ENCODE measurements at places on chromosomes 13 and 19.
A peak's percentile ranks its signal among the peaks of the same experiment; 100 is the strongest.

DNA sequence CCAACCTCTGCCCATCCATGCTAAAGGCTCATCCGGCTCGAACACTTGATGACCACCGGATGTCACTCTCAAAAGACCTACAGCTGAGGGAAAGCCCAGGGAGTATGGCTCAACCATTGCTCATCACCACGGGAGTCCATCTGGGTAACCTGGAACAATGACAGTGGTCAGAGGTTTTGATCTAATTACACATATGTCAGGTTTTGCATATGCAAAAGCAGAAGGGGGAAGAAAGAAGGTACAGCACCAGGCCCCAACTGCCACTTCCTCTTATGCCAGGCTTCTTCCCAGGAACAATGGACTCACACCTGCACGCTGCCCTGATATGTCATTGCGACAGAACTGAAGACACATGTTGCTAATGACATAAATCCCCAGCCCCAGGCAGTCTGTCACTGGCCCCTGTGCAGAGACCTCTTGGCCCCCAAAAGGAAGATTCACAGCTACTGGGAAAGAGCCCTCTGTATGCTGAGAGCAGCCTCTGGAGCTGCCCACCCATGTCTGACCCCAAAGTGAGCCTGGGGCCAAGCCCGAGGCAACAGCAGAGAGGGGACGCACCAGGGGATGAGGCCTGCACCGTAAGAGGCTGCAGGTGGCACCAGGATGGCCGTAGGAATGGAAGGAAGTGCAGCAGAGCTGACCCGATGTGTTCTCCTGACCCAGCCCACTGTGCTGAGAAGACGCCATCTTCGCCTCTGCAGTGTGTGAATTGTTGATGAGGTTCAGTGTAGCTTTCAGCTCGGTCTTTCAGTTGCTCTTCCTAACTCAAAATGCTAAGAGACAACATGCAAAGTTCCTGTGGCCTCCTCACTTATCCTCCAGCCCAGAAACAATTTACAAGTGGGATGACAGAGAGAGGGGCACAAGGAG lies 26.3 kb downstream of the EPS15L1 start:
- peak; percentile 36 for DNase-seq

GRCh38 chr19:17296273-17296672 lies 7.0 kb downstream of the ABHD8 start:
- peak; percentile 66 for DNase-seq

DNA sequence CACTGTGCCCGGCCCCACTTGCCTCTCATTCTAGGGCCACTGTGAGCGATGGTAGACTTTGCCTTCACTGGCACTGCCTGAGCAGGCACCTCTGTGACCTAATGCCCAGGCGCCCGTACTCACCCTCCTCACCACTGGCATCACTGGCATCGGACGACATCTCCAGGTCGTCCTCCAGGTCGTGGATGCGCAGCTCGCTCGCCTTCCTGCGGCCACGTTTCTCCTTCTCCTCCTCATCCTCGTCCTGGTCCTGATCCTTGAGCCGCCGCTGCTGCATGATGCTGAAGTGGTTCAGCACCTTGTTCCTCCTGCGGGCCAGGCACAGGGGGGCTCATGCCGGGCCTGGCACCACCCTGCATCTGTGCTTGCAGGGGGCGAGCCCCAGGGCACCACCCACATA lies 7.5 kb upstream of the PSPN start:
- DNase-seq: no peak

DNA sequence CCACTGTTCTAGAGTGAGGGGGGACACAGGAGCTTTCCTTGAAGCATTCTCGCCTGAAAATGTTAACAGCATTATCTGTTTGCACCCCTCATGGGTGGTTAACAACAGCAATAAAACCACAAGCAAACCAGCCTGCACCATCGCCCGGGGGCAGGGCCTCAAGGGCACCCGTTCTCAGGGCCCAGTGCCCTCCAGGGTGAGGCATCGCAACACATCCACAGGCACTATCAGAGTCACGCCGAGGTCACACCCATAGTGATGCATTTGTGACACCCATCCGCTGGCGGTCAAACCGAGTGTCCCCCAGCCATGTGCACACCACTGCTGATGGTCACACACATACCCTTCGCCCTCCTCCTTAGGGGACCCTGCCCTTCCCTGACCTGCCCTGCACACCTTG lies 4.6 kb downstream of the FUT5 start:
- no peak for DNase-seq

GRCh38 chr19:5147978-5148793 lies 179.3 kb downstream of the KDM4B start:
- no peak for DNase-seq

- no peak for DNase-seq
These were observed 51.3 kb downstream of the CDADC1 start for GRCh38 chr13:49298903-49299605.

- no peak for DNase-seq
These were observed 290.2 kb downstream of the ZNF536 start for GRCh38 chr19:30662211-30662861.

- DNase-seq: peak; percentile 14
These were observed 380.8 kb downstream of the LMO7 start for GRCh38 chr13:76016799-76017400.

- DNase-seq: no peak
These were observed 953 bp downstream of the KCNN4 start for GRCh38 chr19:43779820-43780219.

GRCh38 chr19:33301144-33301899 lies 1.0 kb downstream of the CEBPA start:
- no peak for DNase-seq

- DNase-seq: no peak
These were observed 5.5 kb upstream of the WTIP start for GRCh38 chr19:34475975-34476594.

- no peak for DNase-seq
These were observed 11.7 kb downstream of the RFX2 start for GRCh38 chr19:6098574-6098973.

DNA sequence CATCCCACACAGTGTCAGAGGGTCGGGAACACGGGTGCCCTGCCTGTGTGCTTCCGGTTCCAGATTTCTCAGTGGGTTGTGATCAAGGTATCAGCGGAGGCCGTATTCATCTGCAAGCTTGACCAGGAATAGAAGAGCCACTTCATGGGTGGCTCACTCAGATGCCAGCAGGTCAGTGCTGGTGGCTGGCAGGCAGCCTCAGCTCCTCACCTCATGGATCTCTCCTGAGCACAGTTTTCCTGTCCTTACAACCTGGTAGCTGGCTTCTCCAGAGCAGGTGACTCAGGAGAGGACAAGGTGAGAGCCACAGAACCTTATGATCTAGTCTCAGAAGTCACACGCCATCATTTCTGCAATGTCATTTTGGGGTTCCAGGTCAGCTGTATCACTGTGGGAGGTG lies 44.8 kb upstream of the SPATA13 start:
- no peak for DNase-seq

DNA sequence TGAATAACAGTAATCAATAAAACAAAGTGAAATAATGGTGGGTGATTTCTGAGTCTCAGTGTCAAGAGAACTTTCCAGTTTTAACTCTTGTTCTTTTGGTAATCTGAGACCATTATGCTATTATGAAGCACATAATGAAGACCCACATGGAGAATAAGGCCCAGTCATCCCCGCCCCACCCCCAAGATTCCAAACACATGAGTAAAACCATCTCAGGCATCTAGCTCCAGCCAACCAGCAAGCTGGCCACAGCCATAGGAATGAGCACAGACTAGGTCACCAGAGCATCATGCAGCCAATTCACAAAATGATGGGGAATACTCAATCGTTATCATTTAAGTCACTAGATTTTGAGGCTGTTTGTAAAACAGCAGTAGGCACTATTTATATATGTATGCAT lies 1769.0 kb upstream of the PCDH20 start:
- no peak for DNase-seq

DNA sequence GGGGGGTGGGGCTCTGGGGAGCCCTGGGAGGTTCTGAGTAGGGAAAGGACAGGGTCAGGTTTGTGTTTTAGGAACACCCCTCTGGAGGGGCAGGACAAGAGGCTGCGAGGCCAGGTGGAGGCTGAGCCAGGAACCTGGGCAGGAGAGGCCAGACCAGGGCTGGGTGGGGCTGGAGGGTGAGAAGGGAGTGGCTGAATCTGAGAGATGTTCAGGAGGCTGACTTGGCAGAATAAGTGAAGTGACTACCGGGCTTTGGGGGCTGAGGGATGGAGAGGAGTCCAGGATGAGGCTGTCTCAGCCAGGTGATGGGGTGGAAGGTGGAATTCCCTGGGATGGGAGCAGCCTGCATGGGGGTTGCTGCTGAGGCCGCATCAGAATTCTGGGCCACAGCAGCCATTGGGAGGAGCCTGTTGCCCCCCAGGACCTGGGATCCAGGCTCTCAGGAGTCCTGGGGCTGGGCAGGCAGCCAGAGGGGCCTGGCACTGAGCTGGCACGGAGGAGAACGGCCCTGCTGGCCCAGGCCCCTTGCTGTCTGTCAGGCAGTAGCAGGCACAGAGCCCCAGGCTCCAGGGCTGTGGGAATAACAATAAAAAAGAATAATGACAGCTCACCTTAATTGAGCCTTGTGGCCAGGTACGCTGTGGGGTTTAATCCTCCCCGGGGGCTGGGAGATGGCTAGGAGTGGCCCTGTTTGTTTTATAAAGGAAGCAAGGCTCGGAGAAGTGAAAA lies 3.3 kb downstream of the PPP5C start:
- DNase-seq: no peak

DNA sequence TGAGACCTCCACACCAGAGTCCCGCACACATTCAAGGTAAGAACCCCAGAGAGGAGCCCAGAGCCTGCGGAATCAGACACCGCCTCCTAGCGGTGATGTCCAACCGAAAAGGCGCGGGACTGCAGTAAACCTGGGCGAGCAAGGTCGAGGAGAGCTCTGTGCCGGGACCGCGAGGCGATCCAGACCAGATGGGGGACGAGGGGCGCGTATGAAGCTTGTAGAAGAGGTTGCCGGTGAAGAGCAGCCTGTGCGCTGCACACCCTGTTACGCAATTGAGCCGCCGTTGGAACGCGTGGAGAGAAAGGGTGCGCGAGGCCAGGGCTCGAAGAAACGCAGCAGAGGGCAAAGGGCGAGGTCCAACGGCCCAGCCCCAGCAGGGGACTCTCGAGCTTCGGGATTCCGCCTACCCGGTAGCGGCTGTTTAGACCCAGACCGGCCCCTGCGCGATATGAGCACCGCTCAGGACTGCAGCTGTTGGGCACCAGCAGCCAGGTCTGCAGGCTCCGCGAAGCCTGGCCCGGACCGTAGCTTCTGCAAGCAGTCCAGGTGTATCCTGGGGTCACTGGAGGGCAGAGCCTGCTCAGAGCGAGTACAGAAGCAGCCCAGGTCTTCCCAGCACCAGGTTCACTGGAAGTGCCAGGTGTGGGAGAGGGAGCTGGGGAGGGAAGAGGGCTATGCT lies 65.9 kb upstream of the ZNF599 start:
- peak; percentile 21 for DNase-seq

DNA sequence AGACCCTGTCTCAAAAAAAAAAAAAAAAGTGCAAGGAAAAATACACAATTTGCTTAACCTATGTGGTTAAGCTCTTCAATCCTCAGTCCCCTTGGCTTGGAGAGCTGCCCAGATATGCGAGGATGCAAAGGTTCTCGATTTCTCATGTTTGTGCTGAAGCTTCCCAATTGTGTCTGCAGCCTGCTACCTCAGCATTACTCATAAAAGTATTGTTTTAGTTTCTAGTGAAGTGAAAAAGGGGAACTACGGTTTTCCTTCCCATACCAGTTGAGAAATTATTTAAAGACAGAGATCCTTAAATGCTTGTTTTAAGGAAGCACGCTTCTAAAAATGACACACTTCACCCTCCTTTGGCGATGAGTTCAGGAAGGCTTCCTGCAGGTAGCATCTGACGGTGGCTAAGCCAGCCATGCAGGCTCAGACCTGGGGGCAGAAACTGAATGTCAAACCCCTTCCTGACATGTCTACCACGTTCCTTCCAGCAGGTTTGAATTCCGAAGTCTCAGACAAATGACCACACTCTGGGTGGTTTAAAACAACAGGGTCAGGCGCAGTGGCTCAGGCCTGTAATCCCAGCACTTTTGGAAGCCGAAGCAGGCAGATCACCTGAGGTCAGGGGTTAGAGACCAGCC lies 47.9 kb downstream of the RUBCNL start:
- DNase-seq: peak; percentile 78

DNA sequence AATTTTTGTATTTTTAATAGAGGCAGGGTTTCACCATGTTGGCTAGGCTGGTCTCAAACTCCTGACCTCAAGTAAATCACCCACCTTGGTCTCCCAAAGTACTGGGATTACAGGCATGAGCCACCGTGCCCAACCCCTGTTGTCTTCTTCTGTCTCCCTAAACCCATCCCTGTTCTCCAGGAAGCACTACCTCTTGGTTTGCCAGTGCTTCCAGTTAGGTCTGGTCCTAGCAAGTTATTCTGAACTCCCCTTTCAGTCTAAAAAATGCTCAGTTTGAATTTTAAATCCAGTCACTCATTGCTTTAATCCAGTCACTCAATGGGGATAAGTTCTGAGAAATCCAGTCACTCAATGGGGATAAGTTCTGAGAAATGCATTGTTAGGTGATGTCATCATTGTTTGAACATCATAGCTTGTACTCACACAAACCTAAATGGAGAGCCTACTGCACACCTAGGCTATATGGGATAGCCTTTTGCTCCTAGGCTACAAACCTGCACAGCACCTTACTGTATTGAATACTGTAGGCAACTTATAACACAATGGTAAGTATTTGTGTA lies 8.0 kb upstream of the ATP4A start:
- no peak for DNase-seq

Measured in kidney capillary endothelial cell (primary cell).